ENCODE measurements at places on chromosomes 7 and 10. TPM values are rescaled to one million over a fixed set of nuclear protein-coding genes. Genes with fewer than 3 reads are reported as not detected.

DNA sequence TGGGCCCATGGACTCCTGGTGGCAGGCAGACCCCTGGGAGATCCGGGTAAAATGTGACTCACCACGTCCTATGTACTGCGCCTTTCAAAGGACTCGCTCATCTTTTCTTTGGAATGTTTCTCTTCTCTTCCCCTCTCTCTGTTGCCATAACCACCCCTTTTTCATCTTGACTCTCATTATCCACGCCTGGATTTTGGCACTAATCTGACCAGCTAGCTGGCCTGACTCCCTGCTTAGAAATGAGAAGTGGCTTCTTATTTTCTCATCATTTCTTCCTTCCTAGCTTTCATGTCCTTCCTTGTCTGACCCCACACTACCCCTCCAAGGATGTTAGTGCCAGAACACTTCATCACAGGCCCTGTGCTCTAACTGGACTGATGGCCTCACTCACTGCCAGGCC, 98.0 kb upstream of the FAM171A1 start:
- DNase-seq = no peak

- DNase-seq = no peak
These were observed 254.3 kb downstream of the IPMK start for GRCh38 chr10:58013406-58013805.

- no peak for DNase-seq
These were observed 181.9 kb downstream of the AKR1D1 start for GRCh38 chr7:138258197-138258559.

GRCh38 chr7:38185395-38186307, 7.6 kb downstream of the STARD3NL start:
- no peak for DNase-seq

Gene LRRD1
- total RNA-seq = under 0.01 TPM

Gene RRP12
- total RNA-seq = 10.4 TPM

Gene AQP1
- total RNA-seq = 6.6 TPM

Gene PPP1R17
- not detected for total RNA-seq

Data from dermis microvascular lymphatic vessel endothelial cell (primary cell).